Activated naive CD4-positive, alpha-beta T cell (primary cell): ENCODE measurements at places on chromosomes 6 and 20.

DNA sequence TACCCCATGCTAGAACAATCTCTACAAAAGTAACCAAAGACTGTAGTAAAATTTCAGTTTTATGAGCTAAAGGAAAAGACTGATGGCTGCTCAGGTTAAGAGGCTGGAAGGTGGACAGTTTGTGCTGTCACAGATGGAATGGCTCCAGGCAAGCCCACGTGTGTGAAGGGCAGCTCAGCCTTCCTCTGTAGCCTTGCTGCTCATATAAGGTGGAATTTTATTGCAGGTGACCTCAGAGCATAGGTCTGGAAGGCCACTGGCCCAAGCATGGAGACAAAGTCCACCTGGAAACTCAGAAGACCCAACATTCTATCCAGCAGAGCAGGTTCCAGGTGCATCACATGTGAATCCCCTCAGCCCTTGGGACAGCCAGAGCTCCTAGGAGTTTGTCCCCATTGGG, 53.6 kb downstream of the KAT14 start:
- DNase-seq = no peak

GRCh38 chr6:101429270-101429669, 35.8 kb downstream of the GRIK2 start:
- no peak for DNase-seq

GRCh38 chr20:61387204-61387953, 135.3 kb downstream of the CDH4 start:
- DNase-seq = no peak

DNA sequence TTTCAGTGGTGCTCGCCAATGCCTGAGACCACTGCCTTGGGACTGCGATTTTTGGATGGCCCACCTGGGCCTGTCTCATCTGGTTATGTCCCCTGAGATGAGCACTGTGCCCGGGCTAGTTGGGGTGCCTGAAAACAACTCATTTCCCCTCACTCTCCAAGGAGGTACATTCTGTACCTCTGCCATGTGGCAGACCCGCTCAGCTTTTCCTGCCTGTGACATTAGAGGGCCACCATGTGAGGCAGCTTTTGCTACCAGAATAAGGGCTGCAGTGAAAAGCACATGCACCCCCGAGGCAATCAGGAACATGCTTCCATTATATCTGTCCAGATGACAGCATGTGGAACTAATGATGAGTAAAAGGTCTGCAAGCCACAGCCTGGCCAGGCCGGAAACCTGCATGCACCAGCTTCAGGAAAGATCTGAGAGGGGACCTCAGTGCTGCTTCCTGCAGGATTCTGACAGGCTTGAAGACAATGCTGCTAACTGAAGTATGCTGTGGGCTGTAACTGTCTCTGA, 11.3 kb upstream of the SRSF6 start:
- DNase-seq = no peak

- DNase-seq = no peak
Observed at GRCh38 chr6:145241039-145241438, 494.3 kb downstream of the EPM2A start.
